ENCODE measurements at places on chromosomes 1 and 21.

DNA sequence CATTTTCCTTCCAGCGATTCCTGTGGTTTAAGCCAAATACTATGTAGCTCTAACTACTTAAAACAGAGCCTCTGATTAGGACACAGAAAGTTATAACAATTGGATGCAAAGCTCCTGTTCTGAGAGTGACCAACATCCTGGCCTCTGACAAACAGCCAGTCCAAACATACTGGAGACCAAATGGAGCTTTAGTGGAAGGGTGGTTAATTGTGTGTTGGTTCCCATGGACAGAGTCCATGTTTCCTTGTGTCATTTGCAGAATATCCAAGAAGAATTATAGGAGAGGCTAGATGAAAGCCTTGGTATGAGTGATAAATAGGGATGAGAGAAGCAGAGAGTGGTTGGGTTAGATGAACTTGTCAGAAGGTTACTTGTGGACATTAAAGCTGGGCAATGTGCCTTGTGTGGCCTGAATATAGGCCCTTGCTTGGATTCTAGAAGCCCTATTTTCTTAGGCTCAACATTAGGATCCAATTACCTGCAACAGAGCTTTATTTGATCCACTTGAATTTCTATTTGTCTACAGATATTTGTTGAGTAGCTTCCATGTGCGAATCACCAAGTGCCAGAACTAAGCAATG, 180.5 kb upstream of the GORAB start:
- H3K4me3 ChIP-seq = no peak overlapping the region
- H3K27ac ChIP-seq = no peak overlapping the region
- no peaks in the 10 kb centered on the region for H3K4me1 ChIP-seq
- DNase-seq = no peak
- peaks cover 2% of the 10 kb centered on the region for H3K27me3 ChIP-seq

DNA sequence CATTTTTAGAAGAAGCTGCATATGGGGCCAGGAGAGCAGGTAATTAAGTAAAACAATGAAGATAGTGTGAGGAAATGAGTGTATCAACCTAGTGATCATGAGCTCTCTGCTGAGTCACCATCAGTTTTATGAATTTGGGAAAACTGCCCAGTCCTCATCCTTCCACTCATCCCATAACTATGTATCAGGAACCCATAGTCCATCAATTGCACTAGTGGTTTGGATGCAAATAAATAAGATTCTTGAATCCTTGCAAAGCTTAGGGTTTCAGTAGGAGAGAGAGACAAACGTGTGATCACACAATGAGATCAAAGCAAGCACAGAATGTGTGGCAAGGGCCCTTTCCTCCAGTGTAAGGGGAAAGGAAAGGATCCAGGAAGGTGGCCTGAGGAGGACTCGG, 145.6 kb downstream of the ZZZ3 start:
- no peaks in the 10 kb centered on the region for H3K36me3 ChIP-seq
- no peak overlapping the region for H3K27ac ChIP-seq
- no peak overlapping the region for H3K4me3 ChIP-seq
- H3K27me3 ChIP-seq = no peaks in the 10 kb centered on the region

DNA sequence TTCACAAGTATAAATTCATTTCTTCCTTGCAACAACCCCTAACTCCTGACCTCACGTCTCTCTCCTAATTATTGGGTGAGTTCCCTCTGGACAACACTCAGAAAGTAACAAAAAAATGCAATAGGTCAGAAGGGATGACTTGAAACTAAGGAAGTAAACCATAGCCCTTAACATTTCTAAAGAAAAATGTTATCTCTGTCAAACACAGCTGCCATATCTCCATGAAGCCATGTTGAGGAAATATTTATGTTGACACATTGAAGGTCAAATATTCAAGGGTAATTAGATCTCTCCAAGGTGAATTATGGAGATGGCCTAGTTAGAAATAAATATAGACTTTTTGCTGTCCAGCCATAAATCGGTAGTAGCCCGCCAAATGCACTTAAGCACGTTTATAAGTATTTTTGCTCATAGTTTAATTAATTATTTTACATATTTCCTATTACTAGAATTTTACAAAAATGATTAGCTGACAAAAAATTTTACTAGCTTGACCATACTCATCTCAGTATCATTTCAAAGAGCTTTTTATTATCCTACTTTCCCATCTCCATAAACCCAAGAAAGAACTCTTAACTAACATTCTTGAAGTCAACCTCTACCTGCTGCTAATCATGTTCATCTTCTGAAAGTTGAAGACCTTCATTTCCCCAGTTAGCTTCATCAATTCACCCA, 160.1 kb upstream of the PKN2 start:
- no peaks in the 10 kb centered on the region for H3K36me3 ChIP-seq
- no peak for DNase-seq
- no peak overlapping the region for H3K4me3 ChIP-seq
- no peaks in the 10 kb centered on the region for H3K27me3 ChIP-seq

DNA sequence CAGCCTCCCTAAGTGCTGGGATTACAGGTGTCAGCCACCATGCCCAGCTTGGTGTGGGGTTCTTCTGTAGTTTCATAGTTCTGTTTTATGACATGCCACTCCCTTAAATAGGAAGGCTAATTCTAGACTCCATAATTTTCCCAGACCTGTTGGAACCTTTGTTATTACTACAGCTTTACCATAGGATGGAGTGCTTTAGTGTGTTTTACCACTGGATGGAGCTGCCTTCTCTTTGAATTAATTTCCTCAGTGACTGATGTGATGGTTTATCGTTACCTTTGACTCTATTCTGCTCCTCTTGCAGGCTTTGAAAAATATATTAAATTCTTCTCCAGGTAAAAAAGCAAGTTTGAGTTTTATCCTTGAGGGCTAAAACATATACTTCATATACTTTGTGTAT, 84.6 kb upstream of the NEK7 start:
- H3K27me3 ChIP-seq = no peaks in the 10 kb centered on the region
- H3K4me1 ChIP-seq = peaks cover 9% of the 10 kb centered on the region
- no peaks in the 10 kb centered on the region for H3K36me3 ChIP-seq
- DNase-seq = no peak
